Kidney tubule cell (primary cell): ENCODE measurements at places on chromosomes 3 and 15.
A peak's percentile ranks its signal among the peaks of the same experiment; 100 is the strongest.

GRCh38 chr3:4977001-4977852 is 2.0 kb upstream of the BHLHE40 start:
- peak; percentile 92 for DNase-seq

DNA sequence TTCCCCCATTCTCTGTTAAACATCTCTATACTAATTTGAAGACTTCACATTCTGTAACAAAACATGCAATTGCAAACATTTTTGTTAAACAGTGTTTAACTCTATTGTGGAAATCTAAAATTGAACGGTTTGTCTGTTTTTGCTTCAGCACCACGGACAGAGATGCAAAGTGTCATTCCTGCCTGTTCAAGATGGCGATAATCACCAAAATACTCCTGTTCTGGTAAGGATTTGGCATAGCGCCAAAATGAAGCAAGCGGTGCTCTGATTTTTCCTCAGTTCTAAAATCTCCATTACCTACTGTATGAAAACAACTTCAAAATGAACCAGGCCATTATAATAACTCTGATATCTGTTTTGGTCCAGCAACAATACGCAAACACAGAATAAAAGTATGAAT is 129.7 kb upstream of the TUSC7 start:
- peak; percentile 11 for DNase-seq

- no peak for DNase-seq
These were observed 27.6 kb downstream of the FGD5 start for GRCh38 chr3:14846226-14846880.

DNA sequence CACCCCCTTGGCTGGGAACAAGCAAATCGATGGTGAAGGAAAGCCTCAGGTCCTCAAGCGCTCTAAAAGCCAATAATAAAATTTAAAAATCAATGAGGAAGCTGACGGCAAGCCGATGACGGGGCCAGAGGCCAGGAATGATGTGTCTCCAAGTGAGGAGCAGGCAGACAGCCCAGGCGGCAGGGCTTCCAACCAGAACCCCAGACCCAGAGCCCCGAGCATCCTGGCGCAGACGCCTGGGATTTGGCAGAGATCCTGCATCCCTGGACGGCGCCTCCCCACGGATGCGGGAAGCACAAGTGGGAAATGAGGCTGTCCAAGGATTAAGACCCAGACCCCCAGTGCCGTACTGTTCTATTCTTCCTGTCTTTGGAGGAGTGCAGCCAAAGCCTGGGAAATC is 123.0 kb upstream of the PROK2 start:
- DNase-seq, result no peak

GRCh38 chr3:22089284-22089683 is 338.3 kb upstream of the ZNF385D start:
- peak; percentile 87 for DNase-seq

- DNase-seq, result no peak
These were observed 516.8 kb upstream of the PROK2 start for GRCh38 chr3:72301779-72302178.

GRCh38 chr15:62873203-62873602 is 169.3 kb upstream of the TPM1 start:
- no peak for DNase-seq

DNA sequence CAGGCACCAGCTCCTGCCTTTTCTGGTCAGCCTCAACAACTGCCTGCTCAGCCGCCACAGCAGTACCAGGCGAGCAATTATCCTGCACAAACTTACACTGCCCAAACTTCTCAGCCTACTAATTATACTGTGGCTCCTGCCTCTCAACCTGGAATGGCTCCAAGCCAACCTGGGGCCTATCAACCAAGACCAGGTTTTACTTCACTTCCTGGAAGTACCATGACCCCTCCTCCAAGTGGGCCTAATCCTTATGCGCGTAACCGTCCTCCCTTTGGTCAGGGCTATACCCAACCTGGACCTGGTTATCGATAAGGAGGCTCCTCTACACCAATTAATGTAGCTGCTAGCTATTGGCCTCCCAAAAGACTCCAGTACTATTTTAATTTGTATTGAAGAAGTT is 38.9 kb downstream of the TFG start:
- DNase-seq, result no peak

DNA sequence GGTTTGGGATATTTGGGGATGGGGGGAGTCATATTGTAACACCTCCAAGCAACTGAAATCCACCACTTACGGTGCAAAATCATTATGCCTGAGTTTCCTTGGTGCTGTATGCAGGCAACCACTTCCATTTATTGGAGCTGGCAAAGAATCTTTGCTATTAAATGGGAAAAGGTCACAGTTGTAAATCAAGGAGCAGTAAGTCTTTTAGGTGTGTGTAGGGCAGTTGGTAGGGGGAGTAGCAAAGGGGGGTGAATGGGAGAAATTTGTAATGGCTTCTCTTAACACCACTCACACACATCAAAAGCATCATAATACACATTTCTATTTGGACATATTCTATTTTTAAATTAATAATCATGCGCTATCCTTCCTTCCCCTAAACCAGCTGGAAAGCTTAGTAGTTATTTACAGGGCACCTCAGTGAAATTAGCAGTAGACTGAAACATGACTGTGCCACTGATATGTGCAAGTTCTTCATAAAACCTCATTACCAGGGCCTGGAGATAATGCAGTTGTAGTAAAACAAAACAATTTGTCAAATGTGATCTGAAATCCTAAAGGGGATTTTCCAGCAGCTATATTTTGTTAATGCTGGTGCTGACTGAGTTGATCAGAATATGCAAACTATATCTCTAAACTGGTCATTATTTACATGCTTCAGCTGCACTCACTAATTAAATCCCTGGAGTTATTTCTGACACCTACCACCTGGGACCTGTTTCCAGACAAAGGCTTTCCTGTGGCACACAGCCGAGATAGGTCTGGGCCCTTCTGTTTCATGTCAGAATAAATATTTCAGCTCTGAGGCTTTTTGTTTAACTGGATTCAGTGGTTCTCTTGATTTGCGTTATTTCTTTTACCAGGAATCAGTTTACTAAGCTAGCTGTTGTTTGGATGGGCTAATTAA is 90.1 kb downstream of the B3GALNT1 start:
- DNase-seq, result no peak

- DNase-seq, result no peak
These were observed 1155.5 kb downstream of the TBL1XR1 start for GRCh38 chr3:176041812-176042211.

DNA sequence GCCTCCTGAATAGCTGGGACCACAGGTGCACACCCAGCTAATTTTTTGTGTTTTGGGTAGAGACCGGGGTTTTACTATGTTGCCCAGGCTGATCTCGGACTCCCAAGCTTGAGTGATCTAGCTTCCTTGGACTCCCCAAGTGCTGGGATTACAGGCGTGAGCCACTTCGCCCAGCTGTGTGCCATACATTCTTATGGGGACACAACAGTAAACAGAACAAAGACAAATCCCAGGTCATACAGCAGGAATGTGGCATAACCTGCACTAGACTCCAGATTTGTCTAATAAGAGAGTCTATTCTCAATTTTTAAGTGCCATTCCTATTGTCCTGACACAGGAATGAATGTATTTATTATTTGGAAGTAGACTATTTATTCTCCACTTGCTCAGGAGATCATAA is 17.6 kb downstream of the ARL6IP5 start:
- no peak for DNase-seq

DNA sequence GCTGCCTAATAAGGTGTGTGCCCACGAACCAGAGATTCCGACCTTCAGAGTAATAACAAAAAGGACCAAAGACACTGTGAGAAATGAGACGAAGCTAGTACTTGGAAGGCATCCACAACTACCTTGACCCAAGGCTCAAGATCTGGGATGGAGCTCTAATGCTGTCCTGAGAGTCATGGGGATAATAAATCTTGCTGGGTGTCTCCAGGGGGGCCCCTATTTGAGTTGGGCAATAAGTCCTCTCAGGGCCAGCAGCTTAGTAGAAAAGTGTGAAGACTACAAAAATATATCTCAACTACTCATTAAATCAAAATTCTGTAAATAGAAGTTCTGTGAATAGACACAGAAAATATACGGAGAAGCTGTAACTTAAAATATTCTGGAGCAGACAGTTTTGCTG is 2.9 kb upstream of the NDN start:
- DNase-seq, result no peak

- DNase-seq, result no peak
These were observed 360.2 kb upstream of the ZNF385D start for GRCh38 chr3:22111226-22111625.

DNA sequence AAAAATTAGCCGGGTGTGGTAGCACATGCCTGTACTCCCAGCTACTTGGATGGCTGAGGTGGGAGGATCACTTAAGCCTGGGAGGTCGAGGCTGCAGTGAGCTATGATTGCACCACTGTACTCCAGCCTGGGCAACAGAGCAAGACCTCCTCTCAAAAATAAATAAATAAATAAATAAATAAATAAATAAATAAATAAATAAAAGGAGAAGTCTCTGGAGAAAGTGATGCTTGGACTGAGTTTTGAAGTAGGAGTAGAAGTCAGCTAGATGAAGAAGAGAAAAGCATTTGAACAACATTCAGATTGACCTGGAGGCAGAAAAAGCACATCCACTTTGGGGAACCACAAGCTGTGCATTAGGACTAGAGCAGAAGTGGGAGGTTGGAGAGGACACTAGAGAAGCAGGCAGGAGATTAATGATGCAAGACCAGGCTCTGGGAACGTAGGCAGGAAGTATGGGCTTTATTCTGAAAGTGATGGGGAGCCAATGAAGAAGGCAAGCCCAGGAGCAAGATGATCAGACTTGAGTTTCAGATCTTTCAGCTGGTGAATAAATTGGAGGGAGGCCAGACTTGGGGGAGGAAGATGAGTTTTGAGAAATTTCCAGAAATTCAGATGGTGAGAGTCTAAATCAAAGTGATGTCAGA is 48.7 kb downstream of the KLHL6 start:
- no peak for DNase-seq

- DNase-seq, result peak; percentile 30
These were observed 10.9 kb downstream of the SEMA3F start for GRCh38 chr3:50165910-50166538.

DNA sequence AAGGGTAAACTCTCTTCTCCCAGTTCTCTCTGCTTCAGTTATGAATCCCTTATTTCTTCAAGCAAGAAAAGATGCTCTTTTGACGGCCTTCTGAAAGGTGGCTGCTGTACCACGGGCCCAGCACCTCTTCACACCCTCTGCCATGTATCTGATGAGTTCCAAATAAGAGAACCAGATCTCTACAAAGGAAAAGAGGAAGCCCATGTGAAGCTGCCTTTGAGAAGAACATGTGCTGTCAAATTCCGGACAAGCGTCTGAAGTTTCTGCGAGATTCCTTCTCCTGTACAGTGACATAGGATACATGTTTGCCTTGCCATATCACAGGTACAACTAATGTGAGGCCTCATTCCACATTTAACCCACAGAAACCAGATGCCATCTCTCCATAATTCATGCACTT is 59.2 kb downstream of the SH3BP5 start:
- no peak for DNase-seq

DNA sequence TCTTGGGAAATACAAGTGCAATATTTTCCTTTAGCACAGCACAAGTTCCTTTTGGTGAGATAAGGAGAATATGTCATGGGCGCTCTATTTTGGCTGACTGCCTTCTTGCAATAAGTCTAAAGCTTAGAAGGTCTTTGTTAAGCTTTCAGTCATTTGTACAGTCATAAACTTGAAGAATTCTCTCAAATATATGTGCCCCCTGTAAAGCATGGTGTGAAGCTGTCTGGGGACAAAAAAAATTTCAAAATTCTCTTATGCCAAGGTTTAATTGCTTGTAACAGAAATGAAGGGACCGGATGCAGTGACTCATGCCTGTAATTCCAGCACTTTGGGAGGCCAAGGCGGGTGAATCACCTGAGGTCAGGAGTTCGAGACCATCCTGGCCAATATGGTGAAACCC is 21.7 kb upstream of the ARID3B start:
- DNase-seq, result peak; percentile 67

GRCh38 chr3:11370191-11370590 is 98.0 kb downstream of the ATG7 start:
- DNase-seq, result no peak

DNA sequence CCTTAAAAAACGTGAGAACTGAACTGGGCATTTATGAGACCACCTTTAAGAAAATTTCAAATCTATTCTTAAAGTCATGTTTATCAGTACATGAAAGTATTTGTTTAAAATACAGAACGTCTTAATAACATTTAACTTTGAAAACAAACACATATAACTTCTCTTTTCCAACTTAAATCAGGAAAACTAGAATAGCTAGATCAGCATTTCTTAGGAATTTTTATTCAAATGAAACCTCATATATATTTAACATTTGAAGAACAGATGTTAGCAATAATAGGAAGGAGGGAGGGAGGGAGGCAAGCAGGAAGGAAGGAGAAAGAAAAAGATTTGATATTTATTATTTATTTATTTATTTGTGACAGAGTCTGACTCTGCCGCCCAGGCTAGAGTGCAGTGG is 120.2 kb downstream of the NR1I2 start:
- DNase-seq, result no peak

DNA sequence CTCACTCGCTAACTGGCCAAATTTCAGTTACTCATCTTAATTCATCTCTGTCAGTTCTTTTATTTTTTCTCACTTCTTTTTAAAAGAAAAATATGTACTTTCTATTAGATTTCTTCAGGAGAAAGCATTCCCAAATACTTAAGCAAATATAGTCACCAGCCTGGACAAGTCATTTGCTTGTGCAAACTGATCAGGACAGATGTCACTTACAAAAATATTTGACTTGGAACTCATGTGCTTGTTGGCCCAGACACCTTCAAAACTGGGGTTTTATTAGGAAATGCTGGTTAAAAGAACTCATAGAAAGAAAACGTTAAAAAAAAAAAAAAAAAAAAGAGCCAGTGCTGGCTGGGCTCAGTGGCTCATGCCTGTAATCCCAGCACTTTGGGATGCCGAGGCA is 31.3 kb upstream of the FOXP1 start:
- no peak for DNase-seq

GRCh38 chr3:55089211-55089610 is 161.4 kb upstream of the LRTM1 start:
- DNase-seq, result peak; percentile 5

DNA sequence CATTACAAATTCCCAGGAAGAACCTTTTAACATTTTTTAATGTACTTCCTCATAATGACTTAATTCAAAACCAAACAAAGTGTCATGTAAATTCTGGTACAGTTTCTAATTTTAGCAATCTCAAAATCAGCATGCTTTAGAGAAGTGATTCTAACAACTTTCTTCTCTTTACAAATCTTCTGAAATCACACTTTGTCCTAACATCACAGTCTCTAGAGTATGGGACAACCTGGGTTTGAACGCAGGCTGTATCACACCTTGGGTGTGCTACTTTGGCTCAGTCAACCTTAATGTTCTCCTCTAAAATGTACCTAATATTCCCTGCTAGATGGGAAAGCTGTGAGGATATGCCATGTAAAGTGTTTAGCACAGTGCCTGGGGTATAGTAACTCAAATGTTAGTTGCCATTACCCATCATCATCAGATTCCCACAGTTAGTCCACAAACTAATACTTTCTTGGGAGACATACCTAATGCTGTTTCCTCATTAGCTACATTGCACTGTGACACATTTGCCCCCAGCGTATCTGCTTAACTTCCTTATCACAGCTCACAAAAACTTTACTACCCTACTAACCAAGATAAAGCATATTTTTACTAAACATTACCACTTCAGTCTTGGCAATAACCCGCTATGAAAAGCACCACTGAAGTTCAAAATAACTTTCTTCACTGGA is 3.1 kb downstream of the TSPAN3 start:
- no peak for DNase-seq
